Left forelimb (tissue), 1 donor: ENCODE measurements at places on chromosomes 4 and X.

GRCh38 chrX:71057848-71058530 lies 10.1 kb downstream of the SNX12 start:
- DNase-seq, result no peak

GRCh38 chr4:56976283-56976836 lies 1.0 kb downstream of the NOA1 start:
- DNase-seq, result no peak

- DNase-seq, result no peak
Measured at GRCh38 chr4:188023682-188024081, 28.1 kb downstream of the ZFP42 start.

- no peak for DNase-seq
Measured at GRCh38 chr4:163484906-163485305, 9.6 kb upstream of the TMA16 start.

- no peak for DNase-seq
Measured at GRCh38 chr4:151983854-151984253, 223.0 kb upstream of the GATB start.

- no peak for DNase-seq
Measured at GRCh38 chr4:176538217-176538925, 218.6 kb downstream of the SPCS3 start.

GRCh38 chrX:107935664-107936433 lies 46.3 kb downstream of the TEX13B start:
- no peak for DNase-seq

GRCh38 chrX:154724993-154725756 lies 25.7 kb downstream of the GAB3 start:
- DNase-seq, result no peak

DNA sequence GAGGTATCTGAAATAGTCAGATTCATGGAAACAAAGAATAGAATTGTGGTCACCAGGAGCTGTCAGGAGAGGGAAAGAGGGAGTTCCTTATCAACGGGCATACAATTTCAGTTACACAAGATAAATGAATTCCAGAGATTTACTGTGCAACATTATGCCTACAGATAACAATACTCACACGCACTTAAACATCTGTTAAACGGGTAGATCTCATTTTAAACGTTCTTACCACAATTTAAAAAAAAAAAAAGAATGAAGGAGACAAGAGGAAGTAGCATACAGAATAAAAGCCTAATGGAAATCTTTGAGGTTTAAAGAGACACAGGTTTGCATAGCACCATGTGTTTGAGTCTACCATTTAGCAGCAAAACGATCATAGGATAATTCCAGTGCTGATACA lies 298.0 kb downstream of the DKK2 start:
- no peak for DNase-seq

DNA sequence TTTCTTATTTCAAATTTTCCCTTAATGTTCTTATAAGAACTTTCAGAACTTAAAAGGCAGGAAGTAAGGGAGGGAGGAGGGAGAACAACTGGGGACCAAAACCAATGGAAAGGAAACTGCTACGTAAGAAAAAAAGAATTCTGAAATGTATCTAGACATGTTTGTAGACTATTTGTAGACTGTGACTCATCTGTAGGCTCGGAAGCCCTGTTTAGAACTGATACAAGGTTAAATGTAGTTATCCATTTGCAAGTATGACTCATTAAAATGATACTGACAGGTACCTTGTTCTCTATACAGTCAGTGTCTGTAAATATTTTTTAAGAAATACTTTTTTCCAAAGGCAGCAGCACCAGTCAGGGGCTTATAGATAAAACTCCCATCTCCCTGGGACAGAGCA lies 202.0 kb downstream of the DHX15 start:
- no peak for DNase-seq

- DNase-seq, result no peak
Measured at GRCh38 chr4:41792166-41792565, 43.6 kb upstream of the PHOX2B start.

- DNase-seq, result no peak
Measured at GRCh38 chrX:100207331-100208024, 202.6 kb downstream of the PCDH19 start.

- DNase-seq, result no peak
Measured at GRCh38 chr4:119204916-119205315, 7.6 kb upstream of the USP53 start.

GRCh38 chrX:10085223-10085622 lies 71.6 kb upstream of the CLCN4 start:
- DNase-seq, result no peak

GRCh38 chr4:165516281-165516833 lies 137.5 kb downstream of the CPE start:
- DNase-seq, result no peak

GRCh38 chr4:94453391-94453963 lies 1.7 kb downstream of the PDLIM5 start:
- DNase-seq, result no peak

GRCh38 chr4:17284323-17285175 lies 227.3 kb downstream of the QDPR start:
- no peak for DNase-seq

GRCh38 chrX:112731793-112732192 lies 52.1 kb upstream of the LHFPL1 start:
- DNase-seq, result no peak

GRCh38 chr4:106384878-106385277 lies 16.3 kb upstream of the GIMD1 start:
- no peak for DNase-seq

DNA sequence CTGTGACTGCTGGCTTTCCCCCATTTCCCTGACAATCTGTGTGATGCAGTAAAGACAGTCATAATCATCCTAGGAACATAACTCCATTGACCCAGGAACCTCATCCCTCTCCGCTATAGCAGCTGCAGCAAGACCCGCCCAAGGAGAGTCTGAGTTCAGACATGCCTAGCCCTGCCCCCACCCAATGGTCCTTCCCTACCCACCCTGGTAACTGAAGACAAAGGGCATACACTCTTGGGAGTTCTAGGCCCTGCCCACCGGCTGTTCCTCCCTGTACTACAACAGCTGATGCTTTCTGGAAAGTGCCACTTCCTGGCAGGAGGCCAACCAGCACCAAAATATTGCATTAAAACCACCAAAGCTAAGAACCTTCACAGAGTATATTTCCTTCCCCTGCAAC lies 1035.6 kb downstream of the C4orf33 start:
- no peak for DNase-seq

GRCh38 chr4:81826817-81827424 lies 355.2 kb upstream of the RASGEF1B start:
- DNase-seq, result no peak

DNA sequence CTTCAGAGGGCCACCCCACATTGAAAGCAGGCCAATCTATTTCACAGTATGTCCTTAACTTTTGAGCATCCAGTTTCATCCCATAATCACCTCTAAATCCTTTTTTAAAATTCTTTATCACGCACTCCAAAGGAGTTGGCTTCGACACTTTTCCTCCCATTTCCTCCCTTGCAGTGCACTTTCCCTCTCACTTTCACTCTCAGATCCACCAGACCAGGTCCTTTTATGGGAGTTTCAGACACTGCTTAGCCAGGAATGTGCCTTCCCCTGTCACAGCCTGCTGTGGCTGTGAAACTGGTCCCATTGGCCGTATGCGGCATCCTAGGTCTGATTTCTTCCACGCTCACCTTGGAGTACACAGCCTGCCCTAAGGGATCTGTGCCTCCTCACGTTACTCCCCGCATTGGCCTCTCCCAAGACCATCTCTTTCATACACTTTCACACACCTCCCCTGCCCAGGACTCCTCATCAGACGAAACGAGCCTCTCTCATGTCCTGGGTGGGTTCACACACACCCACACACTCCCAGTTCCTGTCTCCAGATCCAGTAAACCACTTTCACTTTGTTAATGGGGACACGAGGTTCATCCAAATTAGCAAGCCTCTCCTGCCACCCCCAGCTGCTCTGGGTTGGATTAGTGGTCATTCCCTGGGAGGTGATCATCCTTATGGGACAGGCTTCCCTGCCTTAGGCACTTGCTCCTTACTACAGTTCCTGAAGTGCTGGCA lies 10.0 kb upstream of the RHOXF2B start:
- DNase-seq, result no peak

DNA sequence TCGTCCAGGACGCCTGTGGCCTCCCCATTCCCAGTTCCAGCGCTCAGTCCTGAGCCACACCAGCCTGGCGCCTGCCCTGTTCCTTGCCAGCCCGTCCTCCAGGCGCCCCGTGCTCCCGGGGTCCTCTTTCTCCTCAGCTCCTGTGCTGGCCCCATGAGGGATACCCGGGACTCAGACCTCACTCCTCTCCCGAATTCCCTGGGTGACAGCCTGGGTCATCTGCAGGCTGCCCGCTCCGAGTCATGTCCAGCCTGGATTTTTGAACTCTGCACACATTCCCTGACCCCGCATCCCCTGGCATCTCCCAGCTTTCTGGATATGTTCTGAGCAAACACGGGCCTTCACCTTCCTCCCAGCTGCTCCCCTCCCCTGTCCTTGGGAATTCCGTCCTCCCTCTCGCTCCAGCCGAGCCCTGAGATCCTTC lies 14.9 kb upstream of the ADD1 start:
- DNase-seq, result no peak

DNA sequence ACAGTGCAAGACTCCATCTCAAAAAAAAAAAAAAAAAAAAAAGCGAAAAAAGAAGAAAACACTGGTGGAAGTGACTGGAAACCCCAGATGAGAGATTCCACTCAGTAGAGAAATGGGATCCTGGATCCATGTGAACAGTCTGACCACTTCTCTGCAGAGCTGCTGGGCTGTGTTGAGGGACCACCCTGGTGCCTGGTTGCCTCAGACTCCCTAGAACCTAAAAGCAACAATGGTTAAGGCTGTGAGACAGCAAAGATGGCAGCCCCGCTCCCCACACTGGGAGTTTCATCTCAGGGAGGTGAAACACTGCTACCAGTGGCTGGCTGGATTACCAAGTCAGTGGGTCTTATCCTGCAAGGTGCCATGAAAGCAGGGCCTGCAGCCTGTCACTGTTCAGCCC lies 152.8 kb upstream of the ARSJ start:
- no peak for DNase-seq

GRCh38 chrX:7316280-7316679 lies 168.3 kb upstream of the PUDP start:
- DNase-seq, result no peak

- DNase-seq, result no peak
Measured at GRCh38 chrX:21167011-21167410, 207.2 kb upstream of the CNKSR2 start.

DNA sequence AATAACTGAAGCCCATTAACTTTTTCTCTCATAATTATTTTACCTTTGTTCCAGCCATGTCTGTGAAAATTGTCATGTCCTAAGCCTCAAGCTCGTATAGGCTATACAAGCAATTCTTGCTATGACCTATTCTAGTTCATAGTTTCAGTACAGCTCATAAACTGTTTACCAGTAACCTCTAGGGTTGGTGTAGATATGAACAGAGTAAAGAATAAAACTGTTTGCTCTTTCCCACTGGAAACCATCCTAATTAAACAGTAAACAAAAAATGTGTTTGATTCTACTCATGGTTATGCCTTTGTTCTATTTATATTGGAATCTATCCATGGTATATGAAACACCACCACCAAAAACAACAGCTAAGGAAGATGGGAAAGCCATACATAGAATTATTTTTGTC lies 1444.0 kb upstream of the PCDH7 start:
- DNase-seq, result no peak

DNA sequence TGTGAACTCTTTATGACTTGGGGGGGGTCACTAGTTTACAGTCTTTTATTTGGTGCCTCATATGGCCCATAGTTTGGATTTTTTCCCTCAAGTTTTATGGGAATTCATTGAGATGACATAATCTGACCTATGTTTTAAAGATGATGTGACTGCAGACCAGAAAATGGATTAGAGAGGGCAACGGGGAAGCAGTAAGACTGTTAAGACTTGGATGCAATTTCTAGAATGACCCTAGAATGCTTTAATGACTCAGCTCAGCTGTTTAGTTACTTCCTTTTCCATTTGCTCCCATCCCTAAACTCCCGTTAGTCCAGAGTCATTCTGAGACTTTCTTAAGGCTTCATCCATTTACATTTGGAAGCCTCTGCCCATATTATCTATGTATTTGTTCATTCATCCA lies 59.9 kb upstream of the PDGFRA start:
- no peak for DNase-seq

- DNase-seq, result no peak
Measured at GRCh38 chr4:10762561-10762960, 78.0 kb upstream of the CLNK start.

- no peak for DNase-seq
Measured at GRCh38 chr4:164803702-164804101, 49.8 kb downstream of the SMIM31 start.

- no peak for DNase-seq
Measured at GRCh38 chrX:114047558-114047957, 536.3 kb upstream of the HTR2C start.

DNA sequence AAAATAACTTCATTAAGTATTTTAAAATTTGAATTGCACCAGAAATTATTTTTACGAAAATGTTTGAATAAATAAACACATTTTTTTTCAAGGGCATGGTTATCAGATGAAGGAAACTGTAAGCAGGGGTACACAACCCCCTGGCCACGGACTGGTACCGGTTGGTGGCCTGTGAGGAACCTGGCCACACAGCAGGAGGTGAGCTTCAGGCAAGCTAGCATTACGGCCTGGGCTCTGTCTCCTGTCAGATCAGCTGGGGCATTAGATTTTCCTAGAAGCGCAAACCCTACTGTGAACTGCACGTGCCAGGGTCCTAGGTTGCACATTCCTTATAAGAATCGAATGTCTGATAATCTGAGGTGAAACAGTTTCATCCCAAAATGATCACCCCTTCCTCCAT lies 1499.7 kb upstream of the AGA start:
- DNase-seq, result no peak

- DNase-seq, result no peak
Measured at GRCh38 chr4:160143574-160143973, 1040.7 kb downstream of the RAPGEF2 start.

- no peak for DNase-seq
Measured at GRCh38 chr4:83569429-83569828, 33.5 kb downstream of the GPAT3 start.

DNA sequence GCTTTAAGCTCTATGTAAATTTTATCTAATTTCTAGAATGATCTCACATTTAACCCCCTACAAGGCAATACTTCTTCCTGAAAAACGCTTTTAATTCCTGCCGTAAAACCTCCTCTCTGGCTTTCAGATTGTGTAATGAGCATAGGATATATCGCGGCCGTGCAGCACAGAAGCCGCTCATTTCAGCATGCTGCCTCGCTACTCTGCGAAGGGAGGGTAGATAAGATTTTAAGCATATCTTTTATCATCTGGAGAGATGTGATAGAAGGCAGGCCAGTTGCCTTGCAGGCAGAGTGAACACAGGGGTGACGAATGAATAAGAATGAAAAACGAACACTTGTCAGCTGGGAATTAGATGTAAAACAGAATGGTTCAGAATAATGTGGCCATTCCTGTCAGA lies 265.5 kb downstream of the UNC5C start:
- no peak for DNase-seq

GRCh38 chrX:116399681-116400080 lies 36.7 kb upstream of the SLC6A14 start:
- DNase-seq, result no peak

DNA sequence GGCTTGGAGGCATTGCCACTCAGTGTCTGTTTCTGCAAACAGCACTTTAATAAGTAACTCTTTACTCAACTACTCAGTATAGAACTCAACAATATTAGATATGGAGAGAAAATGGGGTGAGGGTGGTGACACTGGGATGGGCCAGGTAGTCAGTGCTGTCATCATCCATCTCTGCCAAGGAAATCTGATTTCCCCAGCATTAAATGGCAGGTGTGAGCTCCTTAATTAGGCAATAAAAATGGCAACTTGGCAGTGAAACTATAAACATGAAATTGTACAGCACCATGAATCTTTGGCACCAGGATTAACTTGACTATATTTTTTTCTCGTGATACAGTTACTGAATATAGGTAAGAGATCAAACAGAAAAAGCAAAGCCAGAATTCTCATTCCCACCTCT lies 146.2 kb downstream of the GLRA2 start:
- no peak for DNase-seq
